Stimulated activated CD8-positive, alpha-beta memory T cell treated with anti-CD3 and anti-CD28 coated beads, Interleukin-15, amount 100 ng/mL, for 24 hours (primary cell): ENCODE measurements at places on chromosomes 13 and 19.
A peak's percentile ranks its signal among the peaks of the same experiment; 100 is the strongest.

DNA sequence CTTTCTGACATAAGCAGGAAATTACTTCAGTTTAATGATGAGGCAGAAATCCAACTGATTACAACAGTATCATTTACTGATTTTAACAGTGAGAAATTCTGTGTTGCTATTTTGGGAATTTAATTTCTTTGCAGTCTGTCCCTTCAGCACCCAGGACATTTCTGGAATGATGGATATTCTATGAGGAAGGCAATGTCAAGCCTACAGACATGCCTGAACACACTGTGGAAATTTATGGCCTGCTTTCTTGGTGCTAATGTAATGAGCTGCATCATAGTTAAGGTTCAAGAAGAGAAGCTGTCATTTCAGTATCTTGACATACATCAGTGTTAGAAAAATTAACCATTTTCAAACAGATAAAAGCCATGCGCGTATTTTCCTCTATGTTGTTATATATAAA, 87.7 kb downstream of the SLITRK1 start:
- no peak for DNase-seq

DNA sequence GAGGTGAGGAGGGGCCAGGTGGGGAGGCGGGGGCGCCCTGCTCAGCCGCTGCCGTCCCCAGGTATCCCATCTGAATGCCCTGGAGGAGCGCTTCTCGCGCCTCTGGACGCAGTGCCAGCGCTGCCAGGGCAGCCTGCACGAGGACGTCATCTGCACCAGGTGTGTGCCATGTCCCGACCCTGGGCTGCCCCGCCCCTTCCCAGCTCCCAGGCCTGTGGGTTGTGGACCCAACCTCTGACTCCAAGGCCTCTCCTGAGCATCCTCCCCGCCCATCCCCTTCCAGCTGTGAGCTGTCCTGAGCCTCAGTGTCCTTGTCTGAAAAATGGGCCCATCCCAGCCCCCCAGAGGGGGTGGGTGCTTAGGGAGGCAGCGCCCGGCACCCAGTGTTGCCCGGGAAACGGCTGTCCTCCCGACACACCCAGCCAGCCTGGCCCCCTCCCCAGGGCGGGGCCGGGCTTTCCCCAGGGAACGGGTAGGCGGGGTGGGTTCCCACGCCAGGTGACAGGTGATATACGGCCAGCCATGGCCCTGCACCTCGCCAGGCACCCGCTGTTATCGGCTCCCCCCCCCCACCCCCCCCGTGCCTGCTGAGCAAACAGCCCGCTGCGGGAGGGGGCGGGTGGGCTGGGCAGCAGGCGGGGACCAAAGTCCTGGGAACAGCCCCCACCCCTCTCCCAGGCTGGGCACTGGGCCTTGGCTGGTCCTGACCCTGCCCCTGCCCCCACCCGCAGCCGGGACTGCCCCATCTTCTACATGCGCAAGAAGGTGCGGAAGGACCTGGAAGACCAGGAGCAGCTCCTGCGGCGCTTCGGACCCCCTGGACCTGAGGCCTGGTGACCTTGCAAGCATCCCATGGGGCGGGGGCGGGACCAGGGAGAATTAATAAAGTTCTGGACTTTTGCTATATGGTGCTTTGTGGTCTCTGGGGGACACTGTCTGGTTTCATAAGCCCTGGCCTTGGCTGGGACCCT, 1.3 kb upstream of the SPIB start:
- DNase-seq, result no peak

- DNase-seq, result peak; percentile 29
Measured at GRCh38 chr13:111153977-111154332, 38.8 kb downstream of the ARHGEF7 start.

- DNase-seq, result no peak
Measured at GRCh38 chr19:11576227-11576626, 1.2 kb downstream of the ACP5 start.

DNA sequence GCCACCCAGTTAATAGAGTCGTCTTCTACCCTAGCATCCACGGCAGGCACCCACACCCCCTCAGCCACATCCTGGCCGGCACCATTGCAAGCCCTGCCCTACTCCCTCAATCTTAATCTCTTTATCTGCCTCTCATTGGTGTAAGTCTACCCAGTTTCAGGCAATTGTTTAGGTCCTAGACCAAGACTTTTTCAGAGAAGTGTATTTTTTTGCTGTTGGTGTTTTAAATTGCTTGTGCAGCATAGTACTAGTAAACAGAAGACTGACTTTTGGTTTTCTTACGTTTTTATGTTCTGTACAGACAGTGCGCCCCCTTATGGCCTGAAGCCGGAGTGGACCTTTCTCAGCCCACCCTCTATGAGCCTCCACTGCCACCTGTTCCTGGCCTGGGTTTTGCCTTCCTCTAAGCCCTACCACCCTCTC, 2.3 kb upstream of the LCP1 start:
- DNase-seq, result peak; percentile 37

GRCh38 chr13:42056583-42056982, 8.1 kb downstream of the DGKH start:
- DNase-seq, result no peak

DNA sequence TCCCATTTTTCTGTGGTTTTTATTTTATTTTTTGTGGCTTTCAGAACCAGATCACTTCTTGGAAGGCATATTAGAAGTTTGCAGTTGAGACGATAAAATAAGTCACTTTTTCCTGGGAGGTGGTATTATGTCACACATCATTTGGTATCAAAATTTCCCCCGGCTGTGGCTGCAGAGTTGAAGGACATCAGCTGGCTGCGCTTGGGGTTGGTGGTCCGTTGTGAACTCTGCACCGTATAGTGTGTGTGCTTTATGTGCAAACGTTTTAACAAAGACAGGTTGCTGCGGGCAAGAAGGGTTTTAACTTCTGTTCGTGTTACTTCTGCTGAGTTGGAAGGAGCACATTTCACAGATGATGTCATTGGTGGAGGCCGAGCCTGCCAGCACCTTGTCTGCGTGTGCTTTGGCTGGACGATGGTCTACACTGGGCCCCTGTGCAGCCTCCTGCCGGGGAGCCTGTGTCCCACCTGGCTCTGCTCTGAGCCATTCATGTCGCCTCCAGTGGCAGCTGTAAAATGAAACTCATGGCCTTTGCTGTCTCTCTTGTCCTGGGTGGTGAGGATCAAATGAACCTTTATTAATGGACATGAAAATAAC, 9.6 kb downstream of the ATP11A start:
- DNase-seq, result no peak

DNA sequence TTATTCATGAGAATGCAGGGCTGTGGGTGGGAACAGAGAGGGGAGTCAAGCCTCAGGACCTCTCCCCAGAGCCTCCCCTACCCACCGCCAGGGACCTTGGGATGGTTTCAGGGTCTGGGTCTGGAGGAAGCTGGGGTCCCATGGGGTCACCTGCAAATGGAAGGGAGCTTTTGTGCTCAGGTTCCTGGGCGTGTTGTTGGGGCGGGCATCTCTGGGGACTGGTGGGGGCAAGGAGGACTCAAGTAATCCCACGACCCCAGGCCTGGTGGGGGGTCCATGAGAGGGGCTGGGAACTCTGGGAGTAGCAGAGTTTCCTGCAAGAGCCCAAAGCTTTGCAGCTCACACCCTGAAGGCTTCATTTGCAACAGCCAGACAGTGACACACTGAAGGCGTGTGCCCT, 60.2 kb downstream of the UNC13A start:
- DNase-seq, result no peak
